ENCODE measurements at places on chromosomes 2 and 18.

- no peak for DNase-seq
Observed at GRCh38 chr2:44296653-44297052, 21.4 kb downstream of the SLC3A1 start.

GRCh38 chr2:83850071-83850725 is 608.9 kb downstream of the SUCLG1 start:
- DNase-seq, result no peak

DNA sequence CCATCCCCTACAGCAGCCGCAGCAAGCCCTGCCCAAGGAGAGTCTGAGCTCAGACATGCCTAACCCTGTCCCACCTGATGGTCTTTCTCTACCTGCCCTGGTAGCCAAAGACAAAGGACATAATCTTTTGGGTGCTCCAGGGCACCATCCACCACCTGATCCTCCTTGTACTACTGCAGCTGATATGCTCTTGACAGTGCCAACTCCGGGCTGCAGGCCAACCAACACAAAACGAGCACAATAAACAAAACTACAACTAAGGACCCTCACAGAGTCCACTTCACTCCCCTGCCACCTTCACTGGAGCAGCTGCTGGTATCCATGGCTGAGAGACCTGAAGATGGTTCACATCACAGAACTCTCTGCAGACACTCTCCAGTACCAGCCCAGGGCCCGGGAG is 106.3 kb downstream of the GRB14 start:
- no peak for DNase-seq

DNA sequence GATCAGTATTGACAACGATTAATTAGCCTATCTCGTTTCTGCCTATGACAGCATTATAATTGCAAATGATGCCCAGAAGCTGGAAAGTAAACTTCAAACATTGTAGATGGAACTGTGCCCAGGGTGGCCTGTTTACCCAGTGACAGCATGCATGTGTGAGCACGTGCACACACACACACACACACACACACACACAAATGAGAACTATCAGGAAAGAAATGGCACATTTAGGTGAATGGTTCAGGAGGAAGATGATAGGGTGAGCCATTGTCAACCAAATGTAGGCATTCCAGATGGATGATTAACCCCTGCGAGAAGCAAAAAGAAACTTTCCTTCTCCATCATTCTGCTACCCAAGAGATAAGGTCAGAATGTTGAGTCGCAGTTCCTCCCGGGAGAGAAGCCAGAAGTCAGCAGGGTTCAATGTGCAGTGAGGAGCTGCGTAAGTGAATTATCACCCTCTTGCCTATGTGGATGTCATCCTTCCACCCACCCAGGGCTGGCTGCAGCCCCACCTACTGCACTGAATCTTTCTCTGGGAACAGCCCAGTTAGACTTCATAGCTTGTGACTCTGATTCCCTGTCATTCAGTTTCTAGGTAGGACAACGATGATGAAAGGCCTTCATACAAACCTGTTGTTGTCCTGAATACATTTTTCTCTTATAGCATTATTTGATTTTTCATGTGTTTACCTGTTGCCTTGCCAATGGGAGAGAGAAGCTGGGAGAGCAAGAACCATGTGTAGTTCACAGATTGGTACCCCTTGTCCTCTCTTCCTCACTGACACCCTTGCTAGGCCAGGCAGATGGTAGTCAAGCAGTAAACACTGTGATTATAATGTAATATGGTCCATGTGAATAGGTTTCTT is 3.5 kb upstream of the APOB start:
- DNase-seq, result no peak

DNA sequence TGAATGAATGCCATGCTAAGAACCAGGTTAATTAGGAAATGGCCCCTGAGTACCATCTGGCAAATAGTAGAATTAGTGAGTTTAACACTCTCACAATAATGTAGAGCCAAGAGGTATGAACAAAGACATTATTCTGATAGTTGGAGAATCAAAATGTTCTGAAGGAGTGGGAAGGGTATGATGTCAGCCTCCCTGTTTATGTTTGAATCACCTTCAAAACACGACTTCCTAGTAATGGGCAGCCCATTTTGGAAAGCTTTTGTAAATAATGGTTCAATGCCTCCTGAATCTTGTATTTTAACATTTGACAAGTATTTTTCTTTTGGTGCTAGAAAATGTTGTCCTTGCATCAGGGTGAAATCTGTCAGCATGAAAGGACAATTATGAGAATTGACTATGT is 108.3 kb downstream of the DSEL start:
- no peak for DNase-seq

- DNase-seq, result no peak
Observed at GRCh38 chr2:67459761-67460160, 62.6 kb downstream of the ETAA1 start.

GRCh38 chr2:189312643-189313042 is 128.6 kb upstream of the WDR75 start:
- DNase-seq, result no peak

- DNase-seq, result no peak
Observed at GRCh38 chr2:88754585-88755320, 63.3 kb downstream of the RPIA start.

Measured in renal cortex interstitium (tissue), 15 donors.